ENCODE measurements at places on chromosomes 2 and 18.

DNA sequence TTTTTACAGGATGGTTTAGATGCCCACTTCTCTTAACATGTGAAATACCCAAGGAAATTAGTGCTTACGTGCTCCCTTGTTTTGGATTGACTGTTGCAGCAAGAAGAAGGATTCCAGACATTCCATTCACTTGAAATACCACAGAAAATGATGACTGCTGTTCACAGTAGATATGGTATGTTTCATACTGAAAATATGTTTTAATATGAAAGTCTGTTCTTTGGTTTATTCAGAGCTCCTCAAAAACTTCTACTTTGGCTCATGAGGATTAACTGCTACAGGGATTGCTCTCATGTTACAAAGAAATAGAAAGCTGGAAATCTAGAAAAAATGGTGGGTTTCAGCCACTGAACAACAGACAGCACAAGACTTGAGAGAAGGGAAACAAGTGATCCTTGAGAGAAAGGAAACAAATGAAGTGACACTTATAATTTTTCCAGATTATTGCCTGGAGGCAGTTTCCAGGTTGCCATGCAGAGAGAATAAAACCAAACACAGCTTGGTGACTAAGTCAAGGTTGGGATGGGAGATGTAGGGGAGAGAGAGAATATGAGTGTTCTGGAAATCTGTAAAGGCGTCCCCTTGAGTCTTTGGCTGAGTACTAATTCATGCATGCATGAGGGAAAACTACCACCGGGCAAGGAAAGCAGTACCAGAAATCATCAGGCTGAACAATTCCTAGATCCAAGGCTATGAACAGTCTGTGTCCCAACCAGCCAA lies 348.1 kb downstream of the CLIP4 start:
- DNase-seq, result no peak

DNA sequence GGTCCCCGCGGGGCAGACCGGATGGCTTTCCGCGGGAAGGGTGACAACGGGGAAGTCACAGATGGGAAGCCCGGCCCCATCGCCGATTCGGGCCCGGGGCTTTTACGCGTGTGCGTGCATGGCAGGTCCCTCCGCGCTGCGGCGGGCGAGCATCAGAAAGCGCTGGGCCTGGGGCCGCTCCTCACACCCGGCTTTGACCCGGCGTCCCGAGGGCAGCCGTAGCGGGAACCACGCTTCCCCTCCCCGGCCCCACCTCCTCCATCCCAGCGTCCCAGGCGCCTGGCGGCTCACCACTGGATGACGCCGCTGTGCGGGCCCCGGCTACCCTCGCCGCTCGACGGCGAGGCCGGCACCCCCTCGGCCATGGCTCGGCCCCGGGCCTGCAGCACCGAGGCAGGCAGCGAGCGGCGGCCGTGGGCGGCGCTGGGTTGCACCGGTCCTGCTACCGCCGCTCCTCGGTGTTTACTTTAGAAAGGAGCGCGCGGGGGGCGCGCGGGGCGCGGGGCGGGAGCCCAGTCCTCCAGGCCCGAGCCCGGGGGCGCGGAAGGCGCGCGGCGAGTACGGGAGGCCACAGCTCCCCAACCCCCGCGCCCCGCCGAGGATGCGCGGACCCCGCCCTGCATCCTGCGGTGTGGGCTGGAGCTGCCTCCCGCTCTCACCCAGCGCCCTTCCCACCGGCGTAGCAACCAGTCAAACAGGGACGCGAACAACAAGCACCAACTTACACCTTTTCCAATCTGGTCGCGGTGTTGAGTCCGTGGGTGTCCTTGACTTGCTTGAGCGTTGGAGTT lies 806 bp downstream of the RFX8 start:
- peak; percentile 75 for DNase-seq

DNA sequence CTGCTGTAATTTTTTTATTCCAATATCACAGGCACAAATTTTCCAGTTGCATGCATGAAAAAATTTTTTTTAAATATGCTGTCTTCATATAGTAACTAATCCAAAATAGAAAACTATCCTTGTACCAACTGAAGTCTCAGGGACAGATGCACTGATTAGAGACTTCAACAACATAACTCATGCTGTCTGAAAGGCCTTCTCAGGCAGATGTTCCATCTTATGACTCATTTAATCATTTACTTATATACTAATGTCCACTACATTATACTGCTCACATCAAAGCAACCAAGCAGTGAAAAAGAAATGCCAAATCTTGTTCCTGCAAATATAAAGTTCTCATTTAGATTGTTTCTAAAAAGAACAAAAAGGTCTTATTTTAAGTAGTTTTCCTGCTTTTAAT lies 53.1 kb downstream of the OLA1 start:
- DNase-seq, result no peak

- DNase-seq, result no peak
Observed at GRCh38 chr18:50099725-50100407, 95.1 kb downstream of the MYO5B start.

GRCh38 chr2:173299764-173300163 lies 54.9 kb upstream of the CDCA7 start:
- no peak for DNase-seq

GRCh38 chr18:33606621-33607020 lies 28.6 kb downstream of the ASXL3 start:
- no peak for DNase-seq

GRCh38 chr2:71832844-71833243 lies 314.8 kb downstream of the CYP26B1 start:
- no peak for DNase-seq

- DNase-seq, result no peak
Observed at GRCh38 chr2:78423631-78424030, 601.9 kb upstream of the REG3G start.

- DNase-seq, result no peak
Observed at GRCh38 chr2:122908159-122908558, 1116.9 kb upstream of the CNTNAP5 start.

DNA sequence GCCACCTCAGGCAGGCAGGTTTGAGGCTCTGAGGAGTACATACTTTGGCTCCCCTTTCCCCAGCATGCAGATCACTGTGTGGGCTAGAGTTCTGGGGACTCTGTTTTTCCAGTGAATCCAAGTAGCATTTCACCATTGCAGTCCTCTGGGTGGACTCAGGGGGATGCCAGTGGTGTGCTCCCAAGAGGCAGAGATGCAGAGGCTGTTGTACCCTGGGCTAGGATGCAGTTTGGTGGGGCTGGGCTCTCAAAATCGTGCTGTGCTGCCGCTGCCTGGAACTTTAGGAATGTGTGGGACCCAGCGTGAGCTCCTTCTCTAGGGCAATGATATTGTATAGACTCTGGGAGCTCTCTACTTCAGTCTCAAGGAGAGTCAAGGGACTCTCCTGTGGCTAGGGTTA lies 104.9 kb downstream of the MYO3B start:
- DNase-seq, result no peak

- peak; percentile 47 for DNase-seq
Observed at GRCh38 chr2:241775223-241776177, 1.1 kb upstream of the GAL3ST2 start.
